Activated CD8-positive, alpha-beta T cell treated with anti-CD3 and anti-CD28 coated beads, Interleukin-2, amount 10 ng/mL, durations not matched to agents 7 days and 5 days (primary cell): ENCODE measurements at places on chromosomes 13 and 19.
A peak's percentile ranks its signal among the peaks of the same experiment; 100 is the strongest.

DNA sequence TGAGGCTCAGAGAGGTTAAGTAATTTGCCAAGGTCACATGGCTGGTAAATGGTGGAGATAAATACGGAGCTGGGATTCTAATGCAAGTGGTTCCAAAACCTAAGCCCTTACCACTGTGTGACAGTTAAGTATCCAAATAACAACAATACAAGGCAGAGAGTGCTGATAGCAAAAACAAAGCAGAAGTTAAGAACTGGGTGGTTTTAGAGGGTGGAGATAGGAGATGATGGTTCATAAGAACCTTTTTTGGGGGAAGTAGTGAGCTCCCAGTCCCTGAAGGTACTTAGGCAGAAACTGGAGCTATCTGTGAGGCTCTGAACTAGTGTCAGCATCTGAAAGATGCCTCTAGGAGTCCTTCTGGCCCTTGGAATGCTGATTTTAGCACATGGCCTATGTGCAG, 56.2 kb upstream of the UBE2L5 start:
- no peak for DNase-seq
- peaks cover 53% of the 10 kb centered on the region for H3K36me3 ChIP-seq
- no peak overlapping the region for H3K4me3 ChIP-seq
- H3K27me3 ChIP-seq = no peaks in the 10 kb centered on the region
- peaks cover 34% of the 10 kb centered on the region for H3K4me1 ChIP-seq

DNA sequence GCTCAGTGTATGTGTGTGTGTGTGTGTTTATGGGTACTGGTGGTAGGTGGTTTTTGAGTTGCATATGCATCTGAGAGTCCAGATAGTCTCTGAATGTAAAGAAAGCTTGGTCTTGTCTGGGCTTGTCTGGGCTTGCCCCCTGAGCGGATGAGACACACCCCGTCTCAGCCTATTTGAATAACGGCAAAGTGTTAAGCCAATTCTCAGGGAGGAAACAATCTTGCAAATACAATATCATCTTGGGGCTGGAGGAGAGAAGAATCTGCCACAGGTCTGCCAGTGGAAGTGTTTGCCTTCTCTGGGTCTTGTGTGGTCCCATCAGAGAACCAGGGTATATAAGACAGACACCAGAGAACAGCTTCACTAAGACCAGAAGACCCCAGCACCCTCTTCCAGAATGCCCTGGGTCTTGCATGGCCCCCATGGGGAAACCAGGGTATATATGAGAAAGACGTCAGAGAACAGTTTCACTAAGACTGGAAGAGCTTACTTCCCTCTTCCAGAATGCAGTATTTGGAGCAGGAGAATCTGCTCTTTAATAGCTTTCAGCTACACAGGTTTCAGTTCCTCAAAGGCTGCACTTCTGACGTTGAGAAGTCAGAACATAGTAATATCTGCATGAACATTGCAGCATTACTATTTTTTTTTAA, 13.3 kb downstream of the CD70 start:
- no peaks in the 10 kb centered on the region for H3K36me3 ChIP-seq

GRCh38 chr13:60172111-60172510, 8.4 kb upstream of the DIAPH3 start:
- no peak overlapping the region for H3K4me3 ChIP-seq
- DNase-seq = no peak
- H3K4me1 ChIP-seq = no peaks in the 10 kb centered on the region
- no peaks in the 10 kb centered on the region for H3K36me3 ChIP-seq

- H3K27me3 ChIP-seq = no peaks in the 10 kb centered on the region
- no peak for DNase-seq
- H3K27ac ChIP-seq = no peak overlapping the region
- H3K4me3 ChIP-seq = no peak overlapping the region
- H3K36me3 ChIP-seq = peaks cover 21% of the 10 kb centered on the region
- peaks cover 48% of the 10 kb centered on the region for H3K4me1 ChIP-seq
Measured at GRCh38 chr19:34353546-34353945, 11.4 kb upstream of the GPI start.

DNA sequence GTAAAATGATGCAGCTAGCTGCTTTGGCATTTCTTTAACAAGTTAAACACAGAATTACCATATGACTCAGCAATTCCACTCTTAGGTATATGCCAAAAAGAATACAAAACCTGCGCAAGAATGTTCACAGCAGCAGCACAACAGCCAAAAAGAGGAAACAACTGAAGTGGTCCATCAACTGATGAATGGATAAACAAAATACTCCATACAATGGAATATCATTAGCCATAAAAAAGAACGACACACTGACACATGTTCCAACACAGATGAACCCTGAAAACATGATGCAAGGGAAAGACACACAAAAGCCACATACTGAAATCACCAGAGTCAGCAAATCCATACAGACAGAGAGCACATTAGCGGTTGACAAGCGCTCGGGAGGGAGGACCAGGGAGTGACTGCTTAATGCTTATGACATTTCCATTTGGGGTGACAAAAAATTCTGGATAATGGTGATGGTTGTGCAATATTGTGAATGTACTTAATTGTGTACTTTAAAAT, 3.0 kb downstream of the PCID2 start:
- H3K4me1 ChIP-seq = peaks cover 40% of the 10 kb centered on the region
- H3K4me3 ChIP-seq = no peak overlapping the region
- peaks cover 23% of the 10 kb centered on the region for H3K36me3 ChIP-seq
- H3K27ac ChIP-seq = peak overlapping the region; percentile 40

GRCh38 chr13:95154413-95154886, 146.8 kb downstream of the ABCC4 start:
- DNase-seq = no peak
- H3K36me3 ChIP-seq = peaks cover 2% of the 10 kb centered on the region
- H3K27ac ChIP-seq = no peak overlapping the region
- no peaks in the 10 kb centered on the region for H3K4me1 ChIP-seq
- no peaks in the 10 kb centered on the region for H3K27me3 ChIP-seq
- no peak overlapping the region for H3K4me3 ChIP-seq

- no peak for DNase-seq
- H3K4me3 ChIP-seq = no peak overlapping the region
Measured at GRCh38 chr19:9535934-9536333, 2.5 kb downstream of the ZNF426 start.

- H3K4me1 ChIP-seq = no peaks in the 10 kb centered on the region
- no peaks in the 10 kb centered on the region for H3K36me3 ChIP-seq
- no peak overlapping the region for H3K4me3 ChIP-seq
- H3K27me3 ChIP-seq = peaks cover 7% of the 10 kb centered on the region
Measured at GRCh38 chr13:39110518-39111097, 72.4 kb downstream of the NHLRC3 start.

- DNase-seq = no peak
- H3K4me1 ChIP-seq = peaks cover 14% of the 10 kb centered on the region
- no peak overlapping the region for H3K4me3 ChIP-seq
- peaks cover 5% of the 10 kb centered on the region for H3K27me3 ChIP-seq
- H3K36me3 ChIP-seq = peaks cover 3% of the 10 kb centered on the region
Measured at GRCh38 chr13:24134757-24135156, 25.8 kb upstream of the SPATA13 start.

- no peaks in the 10 kb centered on the region for H3K36me3 ChIP-seq
- peaks cover 10% of the 10 kb centered on the region for H3K27me3 ChIP-seq
- no peak for DNase-seq
- H3K4me3 ChIP-seq = no peak overlapping the region
- no peak overlapping the region for H3K27ac ChIP-seq
- no peaks in the 10 kb centered on the region for H3K4me1 ChIP-seq
Measured at GRCh38 chr19:13315495-13315894, 165.3 kb downstream of the IER2 start.

- DNase-seq = no peak
- H3K27me3 ChIP-seq = no peaks in the 10 kb centered on the region
- no peak overlapping the region for H3K4me3 ChIP-seq
- no peaks in the 10 kb centered on the region for H3K4me1 ChIP-seq
- H3K36me3 ChIP-seq = no peaks in the 10 kb centered on the region
- no peak overlapping the region for H3K27ac ChIP-seq
Measured at GRCh38 chr13:34762312-34762711, 179.8 kb upstream of the NBEA start.

DNA sequence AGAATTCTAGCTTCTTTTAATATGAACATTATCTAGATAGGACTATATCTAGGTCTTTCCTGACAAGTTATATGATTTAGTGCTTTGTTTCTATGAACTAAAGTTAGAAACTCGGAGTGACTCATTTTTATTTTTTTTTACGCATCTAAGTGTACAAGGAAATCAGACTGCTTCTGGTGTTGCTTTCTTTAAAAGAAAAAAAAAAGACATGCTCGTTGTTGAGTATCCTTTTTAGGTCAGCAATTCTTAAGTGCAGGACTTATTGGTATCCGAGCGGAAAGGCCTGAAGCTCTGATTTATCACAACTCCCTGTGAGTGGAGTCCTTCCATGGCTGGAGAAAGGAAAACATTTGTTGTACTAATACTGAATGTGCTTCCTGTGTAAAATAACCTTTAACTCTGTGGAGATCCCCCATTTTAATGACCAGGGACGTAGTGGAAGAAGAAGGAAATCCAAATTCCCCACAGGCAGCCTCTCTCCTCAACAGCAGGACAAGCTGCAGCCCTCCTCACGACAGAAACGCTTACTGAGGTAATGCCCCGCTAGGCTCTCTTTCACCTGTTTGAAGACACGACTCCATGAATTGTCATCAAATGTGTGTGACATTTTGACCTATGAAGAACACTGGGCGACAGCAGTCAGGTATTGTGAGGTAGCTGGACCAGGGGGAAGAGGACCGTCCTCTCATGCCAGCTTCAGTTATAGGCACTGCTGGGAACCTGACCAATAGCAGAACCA, 17.9 kb upstream of the POMP start:
- H3K4me1 ChIP-seq = peaks cover 16% of the 10 kb centered on the region
- peaks cover 6% of the 10 kb centered on the region for H3K27me3 ChIP-seq
- H3K36me3 ChIP-seq = no peaks in the 10 kb centered on the region
- no peak for DNase-seq
- H3K4me3 ChIP-seq = no peak overlapping the region

DNA sequence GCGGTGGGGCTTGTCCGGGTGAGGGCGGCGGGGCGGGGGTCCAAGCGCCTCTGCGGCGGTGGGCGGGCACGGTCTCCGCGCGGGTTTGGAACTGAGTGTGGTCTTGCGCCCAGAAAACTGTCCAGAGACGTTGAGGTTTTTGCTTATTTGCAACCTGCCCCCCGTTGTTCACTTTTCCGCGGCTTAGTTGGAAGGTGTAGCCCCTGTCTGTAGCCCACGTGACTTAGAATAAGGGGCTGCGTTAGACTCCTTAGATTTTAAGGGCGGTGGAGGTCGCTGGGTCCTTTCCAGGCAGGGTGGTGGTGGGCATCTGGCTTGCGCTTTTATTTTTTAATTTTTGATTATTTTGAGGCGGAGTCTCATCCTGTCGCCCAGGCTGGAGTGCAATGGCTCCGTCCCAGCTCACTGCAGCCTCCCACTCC, 748 bp downstream of the RPS15 start:
- no peaks in the 10 kb centered on the region for H3K27me3 ChIP-seq
- H3K4me3 ChIP-seq = peak overlapping the region; percentile 99
- peaks cover 34% of the 10 kb centered on the region for H3K4me1 ChIP-seq
- peaks cover 50% of the 10 kb centered on the region for H3K36me3 ChIP-seq
- DNase-seq = no peak

- H3K4me1 ChIP-seq = peaks cover 25% of the 10 kb centered on the region
- no peaks in the 10 kb centered on the region for H3K27me3 ChIP-seq
Measured at GRCh38 chr19:1945899-1946298, 4.9 kb downstream of the CSNK1G2 start.

DNA sequence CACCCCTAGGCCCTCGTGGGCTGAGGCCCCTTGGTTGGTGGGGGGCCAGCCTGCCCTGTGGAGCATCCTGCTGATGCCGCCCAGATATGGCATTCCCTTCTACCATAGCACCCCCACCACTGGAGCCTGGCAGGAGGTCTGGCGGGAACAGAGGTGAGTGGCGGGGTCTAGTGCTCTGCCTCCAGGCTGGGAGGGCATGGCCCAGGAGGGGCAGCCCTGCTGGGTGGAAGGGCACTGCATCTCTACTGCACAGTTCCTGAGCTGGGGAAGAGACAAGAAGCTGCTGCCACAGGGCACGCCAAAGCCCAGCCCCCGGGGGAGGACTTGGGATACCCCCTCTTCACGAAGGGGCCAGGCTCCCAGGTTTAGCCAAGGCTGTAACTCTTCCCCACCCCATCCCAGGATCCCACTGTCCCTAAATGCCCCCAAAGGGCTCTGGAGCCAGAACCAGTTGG, 2.4 kb upstream of the KMT2B start:
- H3K27ac ChIP-seq = peak overlapping the region; percentile 89
- peak overlapping the region; percentile 83 for H3K4me3 ChIP-seq
- H3K4me1 ChIP-seq = peaks cover 77% of the 10 kb centered on the region
- DNase-seq = peak; percentile 30
- no peaks in the 10 kb centered on the region for H3K27me3 ChIP-seq

- H3K27me3 ChIP-seq = peaks cover 8% of the 10 kb centered on the region
- no peaks in the 10 kb centered on the region for H3K36me3 ChIP-seq
- H3K27ac ChIP-seq = no peak overlapping the region
- peak; percentile 32 for DNase-seq
- H3K4me1 ChIP-seq = no peaks in the 10 kb centered on the region
Measured at GRCh38 chr13:60329221-60329923, 67.6 kb upstream of the TDRD3 start.

- H3K36me3 ChIP-seq = peaks cover 69% of the 10 kb centered on the region
- H3K27ac ChIP-seq = no peak overlapping the region
- H3K27me3 ChIP-seq = no peaks in the 10 kb centered on the region
- H3K4me3 ChIP-seq = no peak overlapping the region
Measured at GRCh38 chr13:99363391-99363790, 56.2 kb upstream of the GPR183 start.

DNA sequence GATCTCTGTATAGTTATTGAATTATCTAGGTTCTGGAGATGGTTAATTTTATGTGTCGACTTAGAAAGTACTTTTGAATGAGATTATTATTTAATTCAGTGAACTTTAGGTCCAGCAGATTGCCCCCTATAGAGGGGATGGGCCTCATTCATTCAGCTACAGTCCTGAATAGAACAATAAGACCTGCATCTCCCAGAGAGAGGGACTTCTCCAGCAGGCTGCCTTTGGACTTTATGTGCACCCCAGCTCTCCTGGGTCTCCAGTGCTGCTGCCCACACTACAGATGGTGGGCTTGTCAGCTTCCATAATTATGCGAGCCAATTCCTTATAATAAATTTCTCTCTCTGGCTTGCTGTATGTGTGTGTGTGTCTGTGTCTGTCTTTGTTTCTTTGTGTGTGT, 39.3 kb upstream of the KL start:
- no peak for DNase-seq
- H3K4me3 ChIP-seq = no peak overlapping the region
- no peak overlapping the region for H3K27ac ChIP-seq
- H3K27me3 ChIP-seq = no peaks in the 10 kb centered on the region

- no peak overlapping the region for H3K27ac ChIP-seq
- H3K36me3 ChIP-seq = no peaks in the 10 kb centered on the region
- no peak overlapping the region for H3K4me3 ChIP-seq
Measured at GRCh38 chr13:71801781-71802180, 65.2 kb downstream of the DACH1 start.

- no peak overlapping the region for H3K27ac ChIP-seq
- peaks cover 13% of the 10 kb centered on the region for H3K4me1 ChIP-seq
- H3K27me3 ChIP-seq = peaks cover 67% of the 10 kb centered on the region
- H3K4me3 ChIP-seq = peak overlapping the region; percentile 52
- no peaks in the 10 kb centered on the region for H3K36me3 ChIP-seq
Measured at GRCh38 chr13:91399189-91400062, 1.0 kb downstream of the GPC5 start.

- H3K4me1 ChIP-seq = no peaks in the 10 kb centered on the region
- DNase-seq = no peak
- no peak overlapping the region for H3K4me3 ChIP-seq
- H3K27me3 ChIP-seq = no peaks in the 10 kb centered on the region
Measured at GRCh38 chr13:83940742-83941141, 58.5 kb upstream of the SLITRK1 start.
